ENCODE measurements at places on chromosomes 7 and 10.

DNA sequence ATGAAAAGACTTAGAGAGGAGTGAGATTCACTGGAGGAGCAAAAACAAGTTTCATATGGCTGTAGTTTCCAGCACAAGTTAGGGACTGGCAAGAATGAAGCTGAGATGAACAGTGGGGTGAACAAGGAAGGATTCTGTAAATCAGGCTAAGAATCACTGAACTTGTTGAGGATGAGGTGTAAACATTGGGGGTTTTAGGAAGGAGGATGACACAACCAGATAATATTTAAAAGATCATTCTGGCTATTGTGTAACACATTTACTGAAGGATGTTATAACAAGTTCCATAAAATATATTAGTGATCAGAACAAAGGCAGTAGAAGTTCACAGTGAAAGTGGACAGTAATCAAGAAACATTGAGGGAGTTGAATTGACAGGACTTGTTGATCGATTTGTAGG, 68.9 kb downstream of the CD36 start:
- H3K36me3 ChIP-seq, result no peaks in the 10 kb centered on the region
- H3K4me3 ChIP-seq, result no peak overlapping the region
- DNase-seq, result no peak
- H3K4me1 ChIP-seq, result no peaks in the 10 kb centered on the region
- no peak overlapping the region for H3K27ac ChIP-seq

DNA sequence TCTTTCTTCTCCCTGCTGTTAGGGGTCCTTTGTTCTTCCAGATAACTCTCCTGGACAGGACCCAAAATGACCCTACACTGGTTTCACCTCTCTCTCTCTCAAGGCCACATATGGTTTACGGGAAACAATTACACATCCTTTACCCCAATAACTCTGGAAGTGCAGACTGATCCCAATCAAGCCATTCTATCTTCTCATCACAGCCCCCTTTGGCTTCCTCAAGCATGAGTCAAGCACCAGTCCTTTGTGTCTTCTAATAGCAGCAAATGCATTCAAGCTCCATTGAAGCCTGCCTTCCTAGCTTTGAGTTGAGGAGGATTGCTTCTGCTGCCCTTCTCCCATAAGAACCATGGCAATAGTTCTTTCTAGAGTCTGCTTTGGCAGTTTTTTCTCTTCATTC, 20.2 kb downstream of the C10orf67 start:
- no peak for DNase-seq
- H3K27me3 ChIP-seq, result peaks cover 3% of the 10 kb centered on the region
- no peak overlapping the region for H3K4me3 ChIP-seq

GRCh38 chr7:35781767-35782515, 18.9 kb upstream of the SEPTIN7 start:
- H3K27ac ChIP-seq, result no peak overlapping the region
- no peaks in the 10 kb centered on the region for H3K27me3 ChIP-seq
- H3K36me3 ChIP-seq, result no peaks in the 10 kb centered on the region
- H3K4me3 ChIP-seq, result no peak overlapping the region

DNA sequence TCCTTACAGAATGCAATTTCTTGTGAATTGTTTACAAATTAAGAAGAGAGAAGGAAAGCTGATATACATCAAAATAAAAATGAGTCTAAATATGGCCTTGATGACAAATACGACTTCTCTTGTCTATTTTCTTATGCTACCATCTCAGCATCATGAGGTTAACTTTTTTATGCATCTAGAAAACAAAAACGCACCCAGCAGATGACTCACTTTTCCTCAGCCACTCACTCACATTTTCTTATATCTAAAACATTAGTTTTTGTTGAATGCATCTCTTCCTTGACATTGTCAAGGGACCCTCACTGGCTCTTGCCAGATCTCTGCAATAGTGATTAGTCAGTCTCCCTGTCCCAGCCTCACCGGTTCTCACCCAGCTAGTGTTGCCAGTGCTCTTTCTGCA, 256.4 kb upstream of the SLC26A5 start:
- no peak for DNase-seq
- H3K27me3 ChIP-seq, result no peaks in the 10 kb centered on the region
- no peaks in the 10 kb centered on the region for H3K4me1 ChIP-seq
- H3K36me3 ChIP-seq, result no peaks in the 10 kb centered on the region
- H3K4me3 ChIP-seq, result no peak overlapping the region

- H3K4me1 ChIP-seq, result no peaks in the 10 kb centered on the region
- no peak for DNase-seq
- no peak overlapping the region for H3K4me3 ChIP-seq
- no peak overlapping the region for H3K27ac ChIP-seq
- peaks cover 2% of the 10 kb centered on the region for H3K27me3 ChIP-seq
- H3K36me3 ChIP-seq, result no peaks in the 10 kb centered on the region
These were observed 97.3 kb upstream of the YAE1 start for GRCh38 chr7:39468808-39469374.

Measured in CD4-positive, CD25-positive, alpha-beta regulatory T cell (primary cell).